ENCODE measurements at places on chromosomes 3 and 15.

- no peak for DNase-seq
Measured at GRCh38 chr3:103403191-103403590, 968.4 kb downstream of the ZPLD1 start.

GRCh38 chr15:101193120-101193644 is 58.7 kb downstream of the CHSY1 start:
- no peak for DNase-seq

GRCh38 chr15:65918945-65919344 is 49.7 kb downstream of the RAB11A start:
- DNase-seq = no peak

DNA sequence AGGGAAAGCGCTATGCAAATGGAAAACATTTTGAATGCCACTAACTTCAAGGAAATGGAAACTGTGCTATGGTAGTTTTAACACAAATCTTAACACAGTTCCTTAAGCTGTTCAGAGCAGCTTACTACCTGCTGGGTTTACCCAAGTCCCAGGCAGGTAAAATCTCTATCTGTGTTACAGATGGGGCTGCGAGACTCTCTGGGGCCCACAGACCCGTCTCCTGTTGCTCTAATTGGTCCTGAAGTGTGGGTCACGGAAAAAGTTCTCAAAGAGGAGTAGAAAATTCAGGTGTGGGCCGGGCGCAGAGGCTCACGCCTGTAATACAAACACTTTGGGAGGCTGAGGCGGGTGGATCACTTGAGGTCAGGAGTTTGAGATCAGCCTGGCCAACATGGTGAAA is 16.9 kb upstream of the ZFYVE19 start:
- no peak for DNase-seq

DNA sequence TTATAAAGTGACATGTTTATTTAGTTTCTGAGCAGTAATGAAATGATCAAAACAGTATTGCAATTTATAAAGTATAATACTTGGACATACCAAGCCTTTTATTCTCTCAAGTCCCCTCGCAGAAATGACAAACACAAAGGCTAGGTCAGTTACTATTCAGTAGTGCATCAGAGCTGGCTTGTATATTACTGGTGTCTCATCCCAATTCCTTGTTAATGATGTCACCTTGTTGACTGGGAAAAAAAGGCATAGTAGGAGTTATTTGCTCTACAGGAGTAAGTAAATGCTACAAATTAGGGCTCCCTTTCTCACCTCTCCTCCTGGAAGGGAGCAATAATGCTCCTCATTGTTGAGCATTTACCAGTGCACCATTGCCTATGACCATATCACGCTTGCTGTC is 317.6 kb downstream of the CHL1 start:
- DNase-seq = no peak

GRCh38 chr3:98971169-98971681 is 69.7 kb upstream of the DCBLD2 start:
- DNase-seq = peak; percentile 68

- DNase-seq = no peak
Measured at GRCh38 chr3:106750092-106750491, 627.1 kb upstream of the CCDC54 start.

DNA sequence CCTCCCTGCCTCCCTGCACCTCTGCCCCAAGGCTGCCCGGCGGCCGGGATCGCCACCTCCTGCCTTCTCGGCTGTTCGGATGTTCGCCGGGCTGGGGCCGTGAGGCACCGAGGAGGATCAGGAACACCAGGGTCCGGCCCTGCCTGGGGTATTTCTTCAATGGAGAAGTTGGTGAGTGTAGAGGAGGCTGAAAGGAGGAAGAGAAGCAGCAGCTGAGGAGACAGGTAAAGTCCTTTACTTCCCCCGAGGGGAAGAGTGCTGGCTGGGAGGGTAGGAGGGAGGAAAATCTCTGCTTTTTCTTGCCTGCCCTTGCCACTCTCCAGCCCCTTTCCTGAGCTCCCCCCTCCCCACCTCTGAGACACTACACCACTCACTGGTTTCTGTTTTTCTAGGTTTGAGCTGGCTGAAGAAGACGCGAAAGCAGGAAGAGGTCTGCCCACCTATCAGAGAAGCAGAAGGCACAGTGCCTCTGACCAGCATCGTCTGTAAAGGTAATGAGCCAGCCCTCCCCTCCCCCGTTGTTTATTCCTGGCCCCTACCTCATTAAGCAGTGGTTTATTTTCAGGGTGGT is 519 bp downstream of the ASB7 start:
- no peak for DNase-seq

DNA sequence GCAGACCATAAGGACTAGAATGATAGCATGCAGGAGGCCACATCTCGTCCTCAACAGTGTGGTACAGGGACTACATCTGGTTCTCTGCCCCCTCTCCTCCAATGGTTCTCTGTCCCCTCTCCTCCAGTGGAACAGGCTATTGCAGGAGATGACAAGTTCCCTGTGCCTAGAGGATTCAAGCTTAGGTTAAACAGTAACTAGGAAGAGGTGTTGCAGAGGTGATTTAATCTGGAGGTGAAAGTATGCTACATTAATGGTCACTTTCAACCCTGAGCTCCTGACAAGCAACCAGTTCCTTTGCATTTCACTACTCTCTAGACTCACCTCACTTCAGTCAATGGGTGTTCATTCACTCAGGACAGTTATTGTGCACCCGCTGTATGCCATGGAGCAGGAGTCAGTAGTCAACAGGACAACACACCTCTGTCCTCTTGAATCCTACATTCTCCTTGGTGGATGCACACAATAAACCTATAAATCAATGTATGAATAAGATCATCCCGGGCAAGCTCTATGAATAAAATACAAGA is 16.0 kb downstream of the SPATA12 start:
- DNase-seq = no peak

- no peak for DNase-seq
Measured at GRCh38 chr15:91891788-91892345, 38.4 kb downstream of the SLCO3A1 start.

GRCh38 chr15:49380912-49381311 is 42.1 kb upstream of the FGF7 start:
- DNase-seq = no peak

DNA sequence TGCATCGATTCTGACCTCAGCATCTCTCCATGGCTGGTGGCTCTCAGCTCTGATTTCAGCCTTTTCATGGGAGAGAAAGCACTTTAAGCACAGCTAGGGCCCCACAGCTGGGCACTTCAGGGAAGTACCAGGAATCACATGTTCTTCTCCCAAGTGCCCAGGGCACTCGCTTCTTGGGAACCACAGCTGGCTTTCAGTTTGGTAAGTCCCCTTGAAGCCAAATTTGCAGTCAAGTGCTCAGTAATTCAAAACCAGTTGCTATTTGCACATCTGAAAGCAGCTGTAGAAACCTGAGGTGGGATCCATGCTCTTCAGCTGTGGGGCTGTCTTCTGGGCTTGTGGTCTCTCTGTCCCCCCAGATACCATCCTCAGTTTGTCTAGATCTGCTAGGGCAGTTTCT is 12.8 kb downstream of the GABRA5 start:
- no peak for DNase-seq

DNA sequence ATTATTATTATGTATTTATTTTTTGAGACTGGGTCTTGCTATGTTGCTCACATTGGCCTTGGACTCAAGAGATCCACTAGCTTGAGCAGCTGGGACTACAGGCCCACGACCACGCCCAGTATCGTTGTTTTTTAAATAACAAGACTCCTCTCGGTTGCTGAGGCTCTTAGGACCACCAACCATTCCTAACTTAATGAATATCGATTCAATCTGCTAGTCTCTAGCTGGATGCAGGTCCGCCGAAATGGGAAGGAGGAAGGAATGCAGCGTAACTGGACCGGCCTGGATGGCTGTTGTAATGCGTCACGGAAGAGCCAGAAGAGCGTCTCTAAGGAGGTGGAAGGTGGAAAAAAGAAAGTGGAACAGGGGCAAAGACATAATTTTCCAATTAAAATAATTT is 1.7 kb downstream of the ANXA2 start:
- no peak for DNase-seq

GRCh38 chr15:61474796-61475195 is 245.7 kb upstream of the RORA start:
- no peak for DNase-seq

DNA sequence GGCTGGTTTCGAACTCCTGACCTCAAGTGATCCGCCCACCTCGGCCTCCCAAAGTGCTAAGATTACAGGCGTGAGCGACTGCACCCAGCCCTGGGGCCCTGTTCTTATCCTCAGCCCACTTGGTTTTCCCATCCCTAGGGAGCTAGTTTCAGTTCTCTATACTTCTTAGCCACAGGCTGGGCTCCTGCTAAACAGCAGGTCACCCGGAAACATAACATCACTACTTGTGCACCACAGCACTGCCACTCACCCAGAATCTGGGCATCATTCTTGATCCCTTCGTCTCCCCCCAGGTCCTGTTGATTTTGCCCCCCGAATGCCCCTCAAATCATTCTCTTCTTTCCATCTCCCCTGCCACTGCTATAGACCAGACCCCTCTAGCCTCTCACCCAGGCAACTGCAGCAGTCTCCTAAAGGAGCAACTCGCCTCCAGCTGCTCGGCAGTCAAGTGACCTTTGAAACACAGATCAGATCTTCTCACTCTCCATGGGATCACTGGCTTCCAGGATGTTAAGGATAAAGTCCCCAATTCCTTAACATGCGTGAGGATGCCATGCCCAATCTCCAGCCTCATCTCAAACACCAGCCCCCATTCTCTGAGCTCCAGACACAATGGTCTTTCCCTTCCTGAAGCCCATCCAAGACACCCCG is 5.6 kb upstream of the AP3S2 start:
- DNase-seq = no peak

GRCh38 chr3:121793078-121793477 is 41.8 kb downstream of the IQCB1 start:
- no peak for DNase-seq

DNA sequence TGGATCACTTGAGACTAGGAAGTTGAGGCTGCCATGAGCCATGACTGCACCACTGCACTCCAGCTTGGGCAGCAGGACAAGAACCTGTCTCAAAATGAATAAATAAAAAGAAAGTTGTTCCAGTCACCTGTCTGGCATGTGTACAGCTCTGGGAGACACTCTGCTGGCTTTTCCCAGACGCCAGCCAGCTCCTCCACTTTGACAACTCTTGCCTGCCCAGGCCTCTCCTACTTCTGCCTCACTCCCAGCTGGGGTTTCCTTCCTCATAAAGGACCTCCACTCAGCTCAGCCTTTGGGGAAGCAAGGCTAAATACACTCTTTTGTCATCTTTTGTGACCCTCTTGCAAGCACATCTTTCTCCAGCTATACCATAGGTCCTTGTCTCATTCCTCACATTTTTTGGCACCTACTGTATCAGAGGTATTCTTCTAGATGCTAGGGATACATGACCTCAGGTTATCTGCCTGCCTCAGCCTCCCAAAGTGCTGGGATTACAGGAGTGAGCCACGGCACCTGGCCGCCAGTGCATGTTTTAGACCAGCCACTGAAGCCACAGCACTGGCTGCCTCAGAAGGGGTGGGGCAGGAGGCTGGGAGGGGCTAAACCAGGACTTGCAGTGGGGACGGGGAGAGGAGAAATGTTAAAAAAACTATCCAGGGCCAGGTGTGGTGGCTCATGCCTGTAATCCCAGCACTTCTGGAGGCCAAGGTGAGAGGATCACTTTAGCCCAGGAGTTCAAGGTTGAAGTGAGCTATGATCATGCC is 10.0 kb upstream of the ELP6 start:
- DNase-seq = no peak

DNA sequence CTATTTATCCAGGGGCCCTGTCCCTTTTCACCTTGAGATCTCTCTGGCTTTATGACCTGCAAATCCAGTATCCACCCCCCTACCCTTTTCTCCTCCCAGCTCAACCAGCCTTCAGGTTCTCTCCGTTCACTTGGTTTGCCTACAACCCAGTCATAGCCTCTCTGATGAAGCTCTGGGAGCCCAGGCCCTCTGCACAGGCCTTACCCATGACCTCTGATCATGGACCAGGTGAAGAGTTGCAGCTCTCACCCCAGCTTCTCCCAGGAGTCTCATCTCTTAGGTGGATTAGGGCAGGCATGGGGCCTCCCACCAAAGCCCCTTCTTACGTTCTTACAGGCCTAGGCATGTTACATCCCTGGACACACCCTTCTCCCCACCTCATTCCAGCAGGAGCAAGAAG is 59.8 kb downstream of the EXOG start:
- no peak for DNase-seq

GRCh38 chr15:72912121-72912520 is 128.6 kb upstream of the ADPGK start:
- DNase-seq = no peak

GRCh38 chr3:45942051-45942825 is 1.0 kb upstream of the CXCR6 start:
- no peak for DNase-seq

- no peak for DNase-seq
Measured at GRCh38 chr3:12138044-12138443, 20.7 kb downstream of the TIMP4 start.

- DNase-seq = peak; percentile 98
Measured at GRCh38 chr3:139310474-139310933, 33.3 kb upstream of the MRPS22 start.

Measured in GM04503 (cell line).